ENCODE measurements at places on chromosomes 13 and 19. TPM values are rescaled to one million over a fixed set of nuclear protein-coding genes. Genes with fewer than 3 reads are reported as not detected.
A peak's percentile ranks its signal among the peaks of the same experiment; 100 is the strongest.

DHDH gene
- 1.9 TPM for total RNA-seq

SLAIN1 gene
- 308 TPM for total RNA-seq

TMPRSS9 gene
- total RNA-seq = 0.16 TPM

DNA sequence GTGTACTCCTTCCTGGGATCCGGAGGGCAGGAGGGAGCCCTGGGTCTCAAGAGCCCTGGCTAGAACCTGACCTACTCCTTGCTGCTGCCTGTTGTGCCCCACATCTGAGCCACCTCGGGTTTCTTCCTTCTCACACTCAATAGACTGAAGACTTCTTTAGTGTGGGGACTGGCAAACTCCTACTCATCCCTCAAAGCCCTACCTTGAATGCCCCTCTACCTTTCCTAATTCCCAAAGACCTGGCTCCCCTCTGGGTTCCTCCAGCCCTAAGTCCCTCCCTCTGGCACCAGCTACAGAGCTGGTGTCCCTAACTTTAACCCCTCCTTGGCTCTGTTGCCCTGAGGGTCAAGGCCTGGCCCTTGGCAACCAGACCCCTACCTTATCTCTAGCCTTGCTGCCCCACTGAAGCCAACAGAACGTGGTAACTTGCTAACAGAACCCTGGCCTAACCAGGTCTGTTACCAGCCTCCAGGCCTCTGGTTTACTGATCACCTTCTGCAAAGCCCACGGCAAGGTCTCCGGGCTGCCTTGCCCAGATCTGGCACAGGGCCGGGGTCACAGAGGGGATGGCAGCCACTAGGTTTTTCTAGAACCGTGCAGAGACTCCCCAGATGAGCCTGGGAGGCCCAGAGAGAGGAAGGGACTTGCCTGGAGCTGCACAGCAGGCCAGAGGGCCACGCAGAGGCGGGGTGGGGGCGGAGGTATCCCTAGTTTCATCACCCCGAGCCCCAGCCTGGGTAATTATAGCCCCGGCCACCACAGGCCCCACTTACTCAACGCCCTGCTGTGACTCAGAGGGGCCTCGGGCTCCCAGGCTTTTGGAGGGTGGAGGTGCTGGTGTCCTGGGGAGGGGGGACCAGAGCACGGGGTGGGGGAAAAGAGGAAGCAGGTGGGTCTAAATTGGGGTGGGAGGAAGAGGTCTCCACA, 15.3 kb downstream of the ZBTB7A start:
- no peak for DNase-seq

DNA sequence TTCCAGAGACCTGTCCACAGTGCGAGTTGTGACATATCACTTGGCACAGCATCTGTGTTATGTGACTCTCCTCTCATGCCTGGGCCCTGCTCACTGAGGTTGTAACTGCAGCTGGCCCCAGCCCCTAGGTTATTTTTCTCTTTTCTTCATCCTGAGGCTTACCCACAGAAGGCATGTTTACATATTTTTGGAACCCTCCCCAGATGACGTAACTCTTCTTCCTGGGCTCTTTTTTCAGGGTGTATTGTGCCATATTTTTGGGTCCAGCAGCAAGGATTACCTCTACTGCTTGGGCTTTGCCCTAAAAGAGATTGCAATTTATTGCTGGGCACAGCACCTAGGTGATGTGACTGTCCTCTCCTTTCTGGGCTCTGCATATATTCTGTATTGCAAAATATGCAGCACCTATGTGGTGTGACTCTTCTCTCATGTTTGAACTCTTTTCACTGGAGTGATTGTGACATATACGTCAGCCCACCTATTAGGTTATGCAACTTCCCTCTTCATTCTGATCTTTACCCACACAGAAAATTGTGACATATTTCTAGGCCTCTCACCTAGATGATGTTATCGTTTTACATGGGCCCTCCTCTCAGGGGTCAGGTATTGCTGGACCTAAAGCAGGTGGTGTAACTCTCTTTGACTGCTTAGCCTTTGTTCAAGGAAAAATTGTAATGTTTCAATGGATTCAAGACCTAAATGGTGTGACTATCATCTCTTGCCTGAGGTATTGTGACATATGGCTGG, 64.5 kb upstream of the ZNF724 start:
- no peak for DNase-seq

DNA sequence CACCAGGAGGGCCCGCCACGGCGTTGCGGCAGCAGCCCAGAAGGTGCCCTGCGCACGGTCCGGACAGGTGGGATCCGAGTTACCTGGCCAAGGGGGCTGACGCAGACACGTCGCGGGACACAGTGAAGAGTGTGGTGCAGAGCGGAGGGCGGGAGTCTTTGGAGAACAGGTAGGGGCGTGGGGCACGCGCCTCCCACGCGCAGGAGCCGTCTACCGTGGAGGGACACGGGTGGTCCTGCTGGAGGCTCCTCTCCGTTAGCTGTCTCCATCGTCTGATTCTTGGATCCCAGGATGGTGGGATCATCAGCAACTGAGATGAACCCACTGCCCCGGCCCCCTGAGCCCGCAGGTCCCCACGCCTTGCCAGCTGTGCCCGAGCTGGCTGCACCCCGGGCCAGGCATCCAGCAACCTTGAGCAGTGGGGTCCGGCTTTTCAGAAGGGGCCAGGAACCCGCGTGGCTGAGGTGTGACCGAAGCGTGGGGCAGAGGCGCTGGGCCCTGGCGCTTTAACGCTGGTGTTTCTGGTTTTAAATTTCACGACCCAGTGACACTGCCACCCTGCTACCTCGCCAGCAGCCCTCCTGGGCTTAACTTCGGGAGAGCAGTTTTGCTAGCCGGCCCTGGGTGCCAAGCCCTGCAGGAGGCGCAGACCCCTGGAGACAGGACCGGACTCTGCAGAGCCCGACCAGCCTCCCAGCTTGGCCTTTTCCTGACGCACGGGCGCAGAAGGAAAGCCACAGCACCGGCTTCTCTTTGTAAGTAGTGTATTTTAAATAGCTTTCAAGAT, 7.3 kb downstream of the FGF22 start:
- DNase-seq = no peak

DNA sequence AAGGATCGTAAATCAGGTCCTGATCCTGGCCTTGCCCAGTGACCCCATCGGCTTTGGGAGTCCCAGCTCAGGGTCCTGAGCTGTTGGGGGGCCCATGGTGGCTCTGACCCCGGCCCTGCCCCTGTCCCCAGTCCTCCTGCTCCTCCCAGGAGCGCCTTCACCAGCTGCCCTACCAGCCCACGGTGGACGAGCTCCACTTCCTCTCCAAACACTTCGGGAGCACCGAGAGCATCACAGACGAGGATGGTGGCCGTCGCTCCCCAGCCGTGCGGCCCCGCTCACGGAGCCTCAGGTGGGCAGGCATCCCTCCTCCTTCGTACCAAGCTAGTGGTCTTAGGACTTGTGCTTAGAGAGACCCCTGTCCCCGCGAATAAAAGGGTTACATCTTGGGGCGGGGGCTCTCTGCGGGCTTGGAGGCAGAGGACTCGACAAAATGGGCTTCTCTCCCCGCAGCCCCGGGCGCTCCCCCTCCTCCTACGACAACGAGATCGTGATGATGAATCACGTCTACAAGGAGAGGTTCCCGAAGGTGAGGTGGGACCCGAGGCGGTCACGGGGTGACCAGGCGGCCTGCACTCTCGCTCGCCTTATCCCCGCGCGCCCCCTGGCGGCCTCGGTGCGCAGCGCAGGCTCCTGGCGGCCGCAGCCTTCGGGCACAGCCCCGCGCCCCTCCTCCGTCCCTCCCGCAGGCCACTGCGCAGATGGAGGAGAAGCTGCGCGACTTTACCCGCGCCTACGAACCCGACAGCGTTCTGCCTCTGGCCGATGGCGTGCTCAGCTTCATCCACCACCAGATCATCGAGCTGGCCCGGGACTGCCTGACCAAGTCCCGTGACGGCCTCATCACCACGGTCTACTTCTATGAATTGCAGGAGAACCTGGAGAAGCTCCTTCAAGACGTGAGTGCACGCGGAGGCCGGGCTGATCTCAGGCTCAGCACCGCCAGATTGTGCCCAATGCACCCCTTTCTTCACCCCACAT, 9.1 kb downstream of the MAST1 start:
- peak; percentile 87 for DNase-seq

GRCh38 chr13:113618455-113618854, 33.9 kb downstream of the TFDP1 start:
- no peak for DNase-seq

DNA sequence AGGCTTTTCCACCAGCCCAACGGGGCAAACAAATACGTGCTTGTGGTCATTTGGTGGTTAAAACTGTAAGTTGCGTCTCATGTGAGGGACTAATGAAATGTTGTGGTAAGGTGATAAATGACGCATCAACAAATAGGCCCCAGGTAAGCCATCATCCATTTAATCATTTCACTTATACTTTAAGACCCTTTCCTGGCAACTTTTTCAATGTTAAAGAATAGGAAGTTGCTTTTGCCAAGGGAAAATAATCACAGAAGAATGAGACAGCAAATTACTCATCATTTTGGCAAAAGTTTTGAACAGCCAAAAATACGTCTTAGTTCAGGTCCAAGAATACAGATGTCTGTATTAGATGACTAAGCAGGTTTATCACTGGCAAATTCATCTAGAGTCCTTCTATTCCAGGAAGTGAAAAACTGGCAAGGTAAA, 660.4 kb downstream of the SLITRK1 start:
- no peak for DNase-seq

- no peak for DNase-seq
Observed at GRCh38 chr19:7386308-7386707, 37.6 kb downstream of the ARHGEF18 start.

Data from dorsolateral prefrontal cortex (tissue), 122 donors.